ENCODE measurements at places on chromosomes 11 and 22.

GRCh38 chr11:118263695-118264568 is at the start of gene MPZL2:
Gene MPZL2, minus strand, starts transcription at chr11:118264297. Its CDS starts 144 bp downstream, at chr11:118264153.
- no peak for DNase-seq

- no peak for DNase-seq
Measured at GRCh38 chr11:34857463-34857862, 58.7 kb downstream of the APIP start.

DNA sequence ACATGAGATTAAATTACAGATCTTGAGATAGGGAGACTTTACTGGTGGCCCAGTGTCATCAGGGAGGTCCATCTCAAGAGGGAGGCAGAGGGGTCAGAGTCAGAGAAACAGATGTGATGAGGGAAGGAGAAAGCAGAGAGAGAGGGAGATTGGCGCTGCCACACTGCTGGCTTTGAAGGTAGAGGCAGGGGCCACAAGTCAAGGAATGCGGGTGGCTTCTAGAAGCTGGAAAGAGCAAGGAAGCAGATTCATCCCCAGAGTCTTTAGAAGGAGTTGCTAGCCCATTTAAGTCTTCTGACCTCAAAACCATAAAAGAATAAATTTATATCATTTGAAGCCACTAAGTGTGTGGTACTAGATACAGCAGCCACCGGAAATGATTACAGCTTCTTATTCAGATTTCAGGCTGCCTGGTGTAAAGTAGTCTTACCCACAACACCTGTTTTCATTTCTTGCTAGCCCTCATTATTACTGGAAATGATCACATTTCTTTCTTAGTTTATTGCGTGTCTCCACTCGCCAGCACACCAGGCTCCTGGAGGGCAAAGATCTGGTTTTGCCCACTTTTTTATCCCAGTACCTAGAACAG is 12.6 kb upstream of the SERPINH1 start:
- DNase-seq: no peak

DNA sequence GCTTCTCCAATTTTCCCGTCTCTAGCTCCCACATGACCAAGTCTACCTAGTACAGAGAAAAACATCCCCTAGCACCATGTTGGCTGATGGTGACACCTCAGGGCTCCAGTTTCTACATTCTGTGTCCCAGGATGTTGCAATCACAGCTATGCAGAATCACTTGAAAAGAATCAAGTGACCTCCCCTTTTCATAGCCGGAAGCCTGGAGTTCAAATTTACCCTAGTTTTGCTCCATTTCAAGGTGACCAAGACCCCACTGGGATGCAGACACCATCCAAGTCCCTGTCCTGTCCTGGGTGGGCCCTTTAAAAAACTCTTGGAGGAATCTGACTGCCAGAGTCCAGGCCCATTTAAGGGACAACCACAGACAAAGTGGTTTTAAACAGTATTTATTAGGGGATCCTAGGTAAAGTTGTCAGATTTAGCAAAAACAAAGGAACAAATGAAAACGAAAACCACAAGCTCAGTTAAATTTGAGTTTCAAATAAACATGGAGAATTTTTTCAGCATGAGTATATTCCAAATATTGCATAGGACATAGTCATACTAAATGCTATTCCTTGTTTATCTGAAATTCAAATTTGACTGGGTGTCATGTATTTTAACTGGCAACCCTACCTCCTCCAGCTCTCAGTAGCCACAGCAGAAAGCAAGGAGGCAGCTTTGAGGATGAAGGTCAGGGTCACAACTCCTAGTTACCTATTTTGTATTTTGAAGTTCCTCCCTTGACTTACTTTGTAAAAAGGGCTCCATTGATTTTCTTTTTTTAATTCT is 52.4 kb downstream of the MIAT start:
- no peak for DNase-seq

DNA sequence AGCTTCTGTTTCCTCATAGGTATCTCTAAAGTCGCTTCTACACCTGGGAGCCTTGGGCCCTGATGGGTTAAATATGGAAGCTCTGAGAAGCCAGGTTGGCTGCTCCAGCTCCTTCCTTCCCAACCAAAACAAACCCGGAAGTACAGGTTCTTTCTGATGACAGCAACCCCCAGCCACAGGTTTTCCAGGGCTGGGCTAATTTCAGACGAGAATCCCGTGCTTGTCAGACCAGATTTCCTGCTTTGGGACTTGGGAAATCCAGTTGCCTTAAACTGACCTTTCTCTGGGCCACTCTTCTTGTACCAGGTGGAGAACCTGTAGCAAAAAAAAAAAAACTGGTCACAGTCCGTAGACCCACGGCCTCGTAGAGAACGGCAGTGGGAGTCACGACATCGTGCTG is 51.9 kb downstream of the RBX1 start:
- no peak for DNase-seq

DNA sequence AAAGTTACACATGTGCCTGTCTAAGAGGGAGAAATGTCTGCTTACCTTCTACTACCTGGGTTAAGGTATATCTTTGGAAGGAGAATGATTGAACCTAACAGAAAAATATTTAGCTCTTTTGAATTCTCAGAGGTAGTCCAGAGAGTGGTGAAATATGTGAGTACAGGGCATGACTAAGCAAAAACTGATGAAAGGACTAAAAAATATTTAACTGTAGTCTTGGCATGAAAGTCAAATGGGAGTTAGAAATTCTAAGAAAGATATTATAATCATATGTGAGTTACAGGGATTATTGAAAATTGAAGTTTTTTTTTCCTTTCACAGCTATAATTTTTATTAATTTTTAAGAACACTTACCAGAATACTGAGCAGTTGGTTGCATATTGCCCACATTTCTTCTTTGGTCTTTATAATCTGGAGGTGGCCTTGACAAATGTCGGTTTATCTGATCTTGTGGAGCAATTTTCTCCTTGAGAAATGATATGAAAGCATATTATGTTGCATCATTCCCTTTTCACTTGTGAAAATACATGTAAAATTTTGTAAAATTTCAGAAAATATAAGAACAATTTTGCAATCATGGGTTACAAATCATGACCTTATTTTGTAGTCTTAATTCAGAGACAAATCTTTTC is 61.4 kb upstream of the MTMR2 start:
- DNase-seq: no peak

DNA sequence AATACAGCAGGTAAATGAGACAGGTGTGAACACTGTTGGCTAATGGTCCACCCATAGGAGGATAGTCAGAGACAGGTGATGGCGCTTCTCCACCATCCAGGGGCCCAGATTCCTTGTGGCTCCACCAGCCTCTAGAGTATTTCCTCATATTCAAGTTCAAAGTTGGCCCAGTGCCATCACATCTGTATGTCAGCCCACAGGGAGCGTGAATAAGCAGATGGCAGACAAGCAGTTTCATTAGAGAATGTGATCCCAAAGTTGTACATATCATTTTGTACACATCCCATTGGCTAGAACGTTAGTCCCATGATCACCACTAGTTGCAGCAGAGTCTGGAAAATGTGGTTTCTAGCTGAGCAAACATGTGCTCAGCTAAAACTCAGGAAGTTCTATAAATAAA is 11.0 kb upstream of the CWF19L2 start:
- DNase-seq: peak; percentile 43

GRCh38 chr11:72741849-72742512 is 10.2 kb downstream of the ARAP1 start:
- peak; percentile 30 for DNase-seq

GRCh38 chr11:109349276-109350080 is 72.5 kb upstream of the C11orf87 start:
- no peak for DNase-seq

GRCh38 chr11:133323354-133323753 is 208.9 kb downstream of the OPCML start:
- no peak for DNase-seq

DNA sequence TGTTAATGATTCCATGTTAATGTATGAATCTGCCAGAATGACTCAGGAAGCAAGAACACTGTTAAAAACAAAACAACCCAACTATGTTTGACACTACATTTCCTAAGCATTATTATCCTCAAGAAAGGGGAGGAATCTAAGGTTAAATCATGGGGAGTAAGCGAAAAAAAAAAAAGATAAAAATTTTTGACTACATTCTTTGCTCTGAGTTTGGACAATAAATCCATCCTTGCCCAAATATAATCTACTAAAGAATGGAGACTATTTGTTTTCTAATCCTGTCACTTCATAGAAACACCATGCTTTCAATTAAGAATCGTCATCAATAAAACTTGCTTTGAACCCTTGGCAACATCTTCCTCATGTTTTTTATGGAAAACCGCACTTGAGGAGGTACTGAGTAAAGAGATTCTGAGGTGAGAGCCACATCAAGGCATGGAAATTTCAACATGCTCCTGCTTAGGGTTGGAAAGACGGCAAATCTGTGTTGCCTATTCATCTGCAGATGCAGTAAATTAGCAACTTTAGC is 9.7 kb downstream of the MAML2 start:
- DNase-seq: no peak

DNA sequence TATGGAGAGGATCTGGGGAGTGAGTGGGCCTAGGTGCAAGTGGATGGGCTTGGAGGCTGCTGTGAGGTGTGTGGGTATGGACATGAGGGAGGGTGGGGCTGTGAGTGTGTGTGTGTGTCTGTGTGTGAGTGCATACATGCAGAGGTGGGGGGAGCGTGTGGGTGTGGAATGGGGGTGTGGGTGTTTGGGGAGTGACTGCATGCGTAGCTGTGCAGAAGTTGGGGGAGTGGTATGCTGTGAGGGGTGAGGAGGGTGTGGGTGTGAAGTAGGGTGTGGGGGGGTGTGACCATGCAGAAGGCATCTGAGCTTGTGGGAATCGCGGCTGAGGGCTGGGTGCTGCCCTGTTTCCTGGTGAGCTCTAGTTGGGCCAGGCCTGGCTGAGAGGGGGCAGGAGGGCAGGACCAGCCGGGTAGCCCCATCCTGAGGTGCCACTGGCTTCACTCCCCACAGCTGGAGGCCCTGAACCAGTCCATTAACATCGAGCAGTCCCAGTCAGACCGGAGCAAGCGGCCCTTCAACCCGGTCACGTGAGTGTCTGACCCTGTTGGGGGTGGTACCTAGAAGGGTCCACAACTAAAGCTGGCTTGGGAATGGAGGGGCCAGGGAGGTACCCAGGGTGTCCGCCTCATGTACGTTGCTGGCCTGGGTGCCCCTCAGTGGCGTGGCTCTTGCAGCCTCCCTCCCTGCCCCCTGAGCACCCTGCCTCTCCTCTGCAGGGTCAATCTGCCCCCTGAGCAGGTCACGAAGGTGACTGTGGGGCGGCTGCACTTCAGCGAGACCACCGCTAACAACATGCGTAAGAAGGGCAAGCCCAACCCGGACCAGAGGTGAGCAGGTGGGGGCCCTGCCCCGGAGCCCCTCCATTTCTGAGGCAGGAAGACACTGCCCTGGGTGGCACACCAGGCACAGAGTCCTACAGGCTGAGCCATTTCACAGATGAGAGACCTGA is 16.5 kb downstream of the TMEM258 start:
- DNase-seq: no peak

- no peak for DNase-seq
Measured at GRCh38 chr22:48415520-48415919, 1412.2 kb downstream of the BRD1 start.

DNA sequence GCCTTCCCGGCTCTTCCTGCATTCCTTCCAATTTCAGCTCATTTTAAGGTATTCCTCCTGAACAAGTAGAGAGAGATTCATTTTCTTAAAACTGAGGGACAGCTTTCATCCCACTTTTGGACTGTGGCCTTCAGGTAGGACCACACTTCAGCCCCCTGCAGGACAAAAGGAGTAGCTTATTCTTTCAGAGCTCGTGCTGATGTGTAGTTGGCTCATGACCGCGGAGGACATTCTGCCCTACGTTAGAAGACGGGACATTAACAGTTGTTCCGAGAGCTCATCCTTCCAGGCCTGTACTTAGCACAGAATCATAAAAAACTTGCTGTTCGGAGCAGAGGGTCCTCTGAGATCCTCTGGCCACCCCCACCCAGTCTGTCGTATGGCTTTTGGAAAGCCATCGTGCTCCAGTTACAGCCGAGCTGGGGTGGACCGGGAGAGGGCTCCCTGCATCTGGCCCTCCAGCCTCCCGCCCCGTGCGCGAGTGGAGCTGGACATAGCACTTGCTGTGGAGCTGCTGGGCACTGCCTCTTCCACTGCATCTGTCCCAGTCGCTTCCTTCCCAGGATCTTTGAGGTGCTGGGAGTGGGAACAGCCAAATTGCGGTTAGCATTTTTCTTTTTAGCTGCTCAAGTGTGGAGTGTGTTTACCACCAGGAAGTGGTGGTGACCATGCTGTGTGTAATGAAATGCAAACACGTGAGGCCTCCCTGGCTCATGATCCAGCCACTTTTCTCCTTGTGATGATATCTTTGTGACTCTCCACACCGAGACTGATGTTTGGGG is 250.3 kb downstream of the TBC1D22A start:
- no peak for DNase-seq

DNA sequence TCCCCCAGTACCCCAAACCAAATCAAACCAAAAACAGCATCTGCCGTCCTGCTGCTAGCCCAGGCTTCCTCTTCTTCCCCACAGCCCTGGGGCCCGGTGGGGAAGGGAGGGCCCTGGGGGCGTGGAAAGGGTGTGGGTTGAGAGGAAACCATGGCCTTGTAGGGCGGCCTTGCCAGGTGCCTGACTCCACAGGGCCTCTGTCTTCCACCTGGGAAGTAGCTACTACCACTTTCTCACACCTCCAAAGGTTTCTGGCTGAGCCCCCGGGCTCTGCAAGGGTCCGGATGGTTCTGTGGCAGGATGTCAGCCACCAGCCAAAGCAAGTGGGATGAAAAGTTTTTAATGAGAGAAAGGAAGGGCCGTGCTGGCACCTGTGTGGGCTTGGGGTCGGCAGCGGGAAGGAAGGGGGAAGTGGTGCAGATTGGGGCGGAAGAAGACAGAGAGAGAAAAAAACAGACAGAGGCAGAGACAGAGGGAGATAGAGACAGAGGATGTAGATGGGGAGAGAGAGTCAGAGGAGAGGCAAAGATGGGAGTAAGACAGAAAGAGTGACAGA is 10.5 kb downstream of the TPST2 start:
- DNase-seq: no peak

DNA sequence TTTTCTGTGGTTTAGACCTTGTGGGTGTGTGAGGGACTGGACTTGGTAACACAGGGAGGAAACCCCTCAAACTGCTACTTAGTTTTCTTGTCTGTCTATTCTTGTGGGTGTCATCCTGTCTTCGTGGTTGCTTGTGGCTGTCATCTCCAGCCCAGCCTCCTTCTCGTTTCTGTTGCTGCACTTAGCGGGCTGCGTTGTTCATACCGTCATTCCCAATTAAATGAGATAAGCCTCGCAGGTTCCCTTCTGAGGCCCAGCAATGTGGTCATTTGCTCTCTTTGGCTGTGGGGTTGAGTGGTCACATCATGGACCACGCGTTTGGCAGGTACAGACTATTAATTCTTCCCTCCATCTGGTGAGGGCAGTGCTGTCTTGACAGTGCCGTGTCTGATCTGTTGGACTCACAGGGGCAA is 18.8 kb downstream of the PANX1 start:
- DNase-seq: no peak

- no peak for DNase-seq
Measured at GRCh38 chr11:118339281-118339961, 3.1 kb downstream of the CD3D start.

- DNase-seq: no peak
Measured at GRCh38 chr22:48182846-48183805, 1420.7 kb downstream of the TBC1D22A start.

DNA sequence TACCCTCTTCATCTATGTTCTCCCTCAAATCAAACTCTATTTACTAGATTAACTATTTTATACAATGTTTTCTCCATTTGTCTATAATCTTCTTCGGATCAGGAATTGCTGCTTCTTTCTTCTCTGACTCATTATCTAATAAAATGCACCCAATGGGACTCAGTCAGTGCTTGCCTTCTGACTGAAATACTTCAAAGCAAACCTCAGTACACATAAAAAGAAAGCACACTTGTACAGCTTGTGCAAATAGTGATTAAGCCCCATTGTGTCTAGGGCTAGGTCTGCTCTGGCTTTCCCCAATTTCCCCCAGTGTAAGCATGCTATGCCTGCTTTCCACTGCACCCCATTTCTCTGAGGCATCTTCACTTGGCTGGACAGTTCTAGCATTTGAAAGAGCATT is 118.6 kb upstream of the C11orf87 start:
- DNase-seq: no peak

All from NCI-H82 (cell line).